ENCODE measurements at places on chromosomes 3 and 15.

DNA sequence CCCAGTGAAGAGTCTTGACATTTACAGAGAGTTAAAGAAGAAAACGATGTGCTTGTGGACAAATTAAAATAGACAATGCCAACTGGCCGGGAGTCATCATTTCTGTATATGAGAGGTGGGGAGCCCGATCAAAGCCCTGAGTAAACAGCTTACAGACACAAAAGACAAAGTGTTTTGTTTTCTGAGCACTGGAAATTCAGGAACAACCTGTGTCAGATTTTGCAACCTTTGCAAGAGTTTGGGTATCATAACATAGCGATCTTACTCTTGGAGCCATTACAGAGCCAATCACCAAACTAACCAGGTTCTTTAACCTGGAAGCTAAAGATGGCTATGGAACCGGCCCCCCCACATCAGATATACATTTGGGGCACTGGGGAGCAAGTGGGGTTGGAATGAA lies 101.9 kb upstream of the LRIG1 start:
- no peak for DNase-seq

DNA sequence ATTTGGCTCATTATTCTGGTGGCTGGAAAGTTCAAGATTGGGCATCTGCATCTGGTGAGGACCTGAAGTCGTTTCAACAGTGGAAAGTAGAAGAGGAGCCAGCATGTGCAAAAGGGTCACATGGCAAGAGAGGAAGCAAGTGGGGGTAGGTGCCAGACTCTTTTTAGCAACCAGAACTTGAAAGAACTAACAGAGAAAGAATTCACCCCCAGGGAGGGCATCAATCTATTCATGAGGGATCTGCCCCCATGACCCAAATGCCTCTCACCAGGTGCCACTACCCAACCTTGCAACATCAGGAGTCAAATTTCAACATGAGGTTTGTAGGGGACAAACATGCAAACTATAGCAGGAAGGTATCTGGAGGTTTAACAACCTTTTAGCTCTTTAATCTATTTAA lies 10.3 kb upstream of the RYK start:
- DNase-seq = no peak

GRCh38 chr3:186162221-186162620 lies 53.3 kb upstream of the ETV5 start:
- no peak for DNase-seq

DNA sequence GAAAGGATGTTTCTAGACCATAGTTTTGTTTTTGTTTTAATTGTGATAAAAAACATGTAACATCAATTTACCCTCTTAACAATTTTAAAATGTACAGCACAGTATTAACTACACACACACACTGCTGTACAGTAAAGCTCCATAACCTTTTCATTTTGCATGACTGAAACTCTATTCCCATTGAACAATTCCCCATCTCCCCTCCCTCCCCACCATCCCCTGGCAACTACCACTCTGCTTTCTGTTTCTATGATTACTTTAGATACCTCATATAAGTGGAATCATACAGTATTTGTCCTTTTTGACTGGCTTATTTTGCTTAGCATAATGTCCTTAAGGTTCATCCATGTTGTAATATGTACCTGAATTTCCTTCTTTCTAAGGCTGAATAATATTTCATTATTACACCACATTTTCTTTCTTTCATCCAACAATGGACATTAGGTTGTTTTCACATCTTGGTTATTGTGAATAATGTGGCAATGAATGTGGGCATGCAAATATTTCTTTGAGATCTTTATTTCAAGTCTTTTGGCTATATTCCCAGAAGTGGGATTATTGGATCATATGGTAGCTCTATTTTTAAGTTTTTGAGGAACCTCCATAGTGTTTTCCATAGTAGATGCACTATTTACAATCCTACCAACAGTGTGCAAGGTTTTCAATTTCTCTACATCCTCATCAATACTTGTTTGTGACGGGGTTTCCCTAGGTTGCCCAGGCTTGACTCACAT lies 10.7 kb downstream of the CHST14 start:
- no peak for DNase-seq

- no peak for DNase-seq
Measured at GRCh38 chr3:125266971-125267370, 54.4 kb upstream of the SLC12A8 start.

DNA sequence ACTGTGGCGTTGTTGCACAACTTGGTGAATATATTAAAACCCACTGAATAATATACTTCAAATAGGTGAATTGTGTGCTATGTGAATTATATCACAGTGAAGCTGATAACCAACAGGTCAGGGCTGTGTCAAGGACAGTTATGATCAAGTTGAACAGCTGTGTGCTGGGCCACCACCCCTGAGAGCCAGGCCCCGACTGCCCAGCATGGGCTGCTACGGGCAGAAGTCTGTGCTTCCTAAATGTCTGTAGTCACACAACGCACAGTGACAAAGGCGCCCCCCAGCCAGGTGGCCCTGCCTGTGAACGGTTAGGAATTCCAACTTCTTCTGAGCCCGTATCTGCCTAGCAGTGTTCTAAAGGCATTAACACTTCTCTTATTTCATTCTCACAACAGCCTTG lies 32.8 kb downstream of the TKT start:
- no peak for DNase-seq

DNA sequence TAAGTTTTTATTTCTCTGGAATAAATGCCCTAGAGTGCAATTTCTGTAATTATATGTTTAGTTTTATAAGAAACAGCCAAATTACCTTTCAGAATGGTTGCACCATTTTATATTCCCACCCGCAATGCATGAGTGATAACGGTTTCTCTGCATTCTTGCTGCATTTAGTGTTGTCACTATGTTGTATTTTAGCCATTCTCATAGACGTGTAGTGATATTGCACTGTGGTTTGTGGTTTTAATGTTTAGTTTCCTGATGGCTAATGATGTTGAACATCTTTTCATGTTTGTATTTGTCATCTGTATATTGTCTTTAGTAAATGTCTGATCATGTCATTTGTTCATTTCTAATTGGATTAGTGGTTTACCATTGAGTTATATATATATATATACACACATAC lies 73.0 kb upstream of the GOLIM4 start:
- no peak for DNase-seq

- DNase-seq = no peak
Measured at GRCh38 chr15:58517682-58518525, 86.1 kb downstream of the LIPC start.

- no peak for DNase-seq
Measured at GRCh38 chr15:52649686-52650085, 29.5 kb downstream of the ATOSA start.

DNA sequence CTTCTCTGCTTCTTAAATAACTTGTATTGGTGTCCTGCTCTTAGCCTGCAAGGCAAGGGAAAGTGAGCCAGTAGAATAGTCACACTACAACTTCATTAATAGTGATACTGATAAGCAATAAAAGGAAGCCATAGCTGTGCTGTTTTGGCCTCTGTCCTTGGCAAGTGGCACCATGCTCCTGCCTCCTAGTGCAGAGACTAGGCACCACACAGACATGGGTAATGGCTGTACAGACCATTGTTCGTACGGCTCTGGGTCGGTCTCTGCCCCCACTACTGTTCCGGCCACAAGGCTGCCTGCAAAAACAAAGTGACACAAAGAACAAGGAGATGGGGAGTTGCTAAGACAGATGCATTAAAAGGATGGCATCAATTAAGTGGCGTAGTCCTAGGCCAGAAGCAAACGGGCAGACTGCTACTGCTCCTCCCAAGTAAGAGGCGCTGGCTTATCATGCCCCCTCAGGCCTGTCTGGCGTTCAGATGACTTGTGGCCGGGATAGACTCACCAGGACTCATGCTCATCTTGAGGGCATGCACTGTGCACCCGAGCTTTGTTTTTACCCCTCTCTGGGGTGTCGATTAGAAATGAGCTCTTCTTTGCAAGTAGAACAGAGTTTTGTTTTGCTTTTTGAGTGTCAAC lies 75.6 kb downstream of the TRAK1 start:
- no peak for DNase-seq

DNA sequence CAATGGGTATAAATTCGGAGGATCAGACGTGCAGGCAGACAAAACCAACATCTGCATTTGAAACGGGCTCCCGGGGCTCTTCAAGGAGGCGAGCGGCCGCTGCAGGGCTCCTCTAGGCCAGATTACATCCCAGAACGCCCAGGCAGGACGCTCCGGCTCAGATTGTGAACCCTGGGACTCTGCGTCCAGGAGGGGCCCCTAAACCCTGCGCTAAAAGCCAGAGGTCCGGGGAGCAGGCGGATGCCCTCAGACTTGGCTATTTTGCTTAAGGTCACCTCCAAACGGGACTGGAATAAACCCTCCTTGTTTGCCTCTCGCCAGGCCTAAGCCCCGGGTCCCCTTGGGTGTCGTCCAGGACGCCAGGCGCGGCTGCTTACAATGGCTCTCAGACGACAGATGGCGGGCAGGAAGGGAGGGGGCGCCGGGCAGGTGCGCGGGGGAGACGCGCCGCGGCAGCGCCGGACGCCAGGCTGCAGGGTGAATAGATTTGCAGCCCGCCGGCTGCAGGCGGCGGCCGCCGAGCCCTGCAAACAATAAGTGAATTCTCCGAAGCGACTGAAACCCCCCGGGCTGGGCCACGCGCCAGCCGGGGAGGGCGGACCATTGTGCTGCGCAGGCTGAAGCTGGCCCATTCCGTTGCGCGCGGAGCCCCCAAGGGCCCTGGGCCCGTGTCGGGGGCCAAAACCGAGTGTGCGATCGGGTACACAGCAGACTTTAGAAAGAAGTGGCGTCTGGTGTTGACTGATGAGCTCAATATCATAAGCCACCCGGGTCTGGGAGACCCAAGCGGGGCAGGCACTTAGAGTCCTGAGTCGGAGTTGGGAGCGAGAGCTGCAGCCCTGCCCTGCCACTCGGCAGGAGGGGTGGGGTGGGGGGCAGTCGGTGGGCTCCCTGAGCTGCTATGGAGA lies 32.3 kb upstream of the AMOTL2 start:
- DNase-seq = peak; percentile 69

DNA sequence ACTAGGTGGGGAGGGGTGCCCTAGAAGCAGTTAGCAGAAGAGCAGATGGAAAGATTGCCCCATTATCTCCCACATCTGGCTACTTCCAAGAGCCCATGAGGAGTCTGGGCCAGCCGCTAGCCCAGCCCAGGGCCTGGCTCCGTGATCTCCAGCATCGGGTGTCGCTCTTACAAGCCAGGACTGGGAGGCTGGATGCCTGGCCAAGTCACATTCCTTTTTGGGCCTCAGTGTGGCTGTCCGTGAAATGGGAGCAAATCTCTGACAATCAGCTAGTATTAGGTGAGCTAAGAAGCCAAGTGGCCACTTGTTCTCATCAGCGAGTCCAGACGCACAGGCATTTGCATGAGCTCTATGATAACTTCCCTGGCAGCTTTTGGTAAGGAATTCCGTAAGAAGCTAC lies 23.3 kb upstream of the DOCK3 start:
- DNase-seq = no peak

DNA sequence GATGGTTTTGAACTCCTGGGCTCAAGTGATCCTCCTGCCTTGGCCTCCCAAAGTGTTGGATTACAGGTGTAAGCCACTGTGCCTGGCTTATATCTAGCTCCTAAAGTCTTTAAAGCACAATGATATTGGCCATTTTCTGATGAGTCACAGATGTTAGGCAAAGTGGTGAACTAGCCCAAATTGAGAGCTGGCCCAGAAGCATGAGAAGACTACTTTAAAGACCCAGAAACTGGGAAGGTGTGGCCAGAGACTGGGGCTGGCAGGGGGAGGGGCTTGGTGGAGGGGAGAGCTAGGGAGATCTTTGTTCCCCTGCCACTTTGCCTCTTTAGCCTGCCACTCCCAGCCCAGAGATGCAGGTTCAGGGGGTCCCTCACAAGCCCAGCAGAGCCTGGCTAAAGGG lies 21.6 kb downstream of the CHRNA3 start:
- DNase-seq = no peak

- DNase-seq = peak; percentile 45
Measured at GRCh38 chr15:99729920-99730319, 3.3 kb downstream of the LYSMD4 start.

All from muscle of arm (tissue), 14 donors.